ENCODE measurements at places on chromosomes 2 and 18. TPM values are rescaled to one million over a fixed set of nuclear protein-coding genes. Genes with fewer than 3 reads are reported as not detected.

DNA sequence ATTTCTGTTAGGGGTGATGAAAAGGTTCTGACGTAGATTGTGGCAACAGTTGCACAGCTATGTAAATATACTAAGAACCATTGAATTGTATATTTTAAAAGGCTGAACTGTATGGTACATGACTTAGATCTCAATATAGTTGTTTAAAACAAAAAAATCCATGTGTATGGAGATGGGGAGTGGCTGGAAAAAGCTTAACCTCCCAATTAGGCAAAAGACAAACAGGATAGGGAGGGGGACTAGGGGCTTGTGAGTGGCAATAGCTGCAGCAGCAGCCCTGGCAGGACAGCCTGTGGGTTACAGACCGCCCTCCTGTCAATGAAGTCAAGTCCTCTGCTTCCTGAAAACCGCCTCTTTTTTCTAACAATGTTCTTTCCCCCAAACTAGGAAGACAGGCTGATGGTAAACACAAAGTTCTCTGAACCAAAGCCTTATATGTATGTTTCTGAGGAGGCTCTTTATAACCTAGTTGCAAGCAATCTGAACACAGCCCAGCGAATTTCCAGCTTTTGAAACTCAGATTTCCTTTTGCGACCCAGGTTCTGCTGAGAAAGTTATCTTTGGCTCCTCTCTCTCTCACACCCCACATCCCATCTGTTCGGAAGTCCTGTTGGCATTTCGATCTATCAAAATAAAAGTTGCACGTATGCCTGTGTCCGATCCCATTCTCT, 10.3 kb downstream of the ATP8B1 start:
- DNase-seq: no peak

Gene DBI
- 109 TPM for total RNA-seq

- no peak for DNase-seq
These were observed 79.2 kb downstream of the KLHL29 start for GRCh38 chr2:23464156-23464555.

Gene PARD3B
- 4.1 TPM for total RNA-seq

Gene QPCT
- total RNA-seq: 0.69 TPM

GRCh38 chr18:23115683-23116096, 19.6 kb upstream of the CABLES1 start:
- peak; percentile 94 for DNase-seq

DNA sequence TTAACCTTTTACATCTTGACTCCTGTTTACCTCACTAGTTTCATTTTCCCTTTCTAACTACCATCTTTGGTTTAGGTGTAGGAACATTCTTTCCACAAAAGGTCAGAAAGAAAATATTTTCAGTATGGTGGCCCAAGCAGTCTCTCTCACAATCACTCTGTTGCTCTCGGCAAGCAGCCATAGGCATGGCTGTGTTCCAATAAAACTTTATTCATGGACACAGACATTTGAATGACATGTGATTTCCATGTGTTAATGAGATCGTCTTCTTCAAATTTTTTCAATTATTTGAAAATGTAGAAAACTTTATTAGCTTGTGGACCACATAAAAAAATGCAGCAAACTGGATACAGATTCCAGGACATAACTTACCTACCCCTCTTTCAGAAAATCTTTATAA, 109.7 kb upstream of the CNTNAP5 start:
- no peak for DNase-seq

All from mammary epithelial cell (primary cell).